ENCODE measurements at places on chromosomes 7 and 10. TPM values are rescaled to one million over a fixed set of nuclear protein-coding genes. Genes with fewer than 3 reads are reported as not detected.
A peak's percentile ranks its signal among the peaks of the same experiment; 100 is the strongest.

DNA sequence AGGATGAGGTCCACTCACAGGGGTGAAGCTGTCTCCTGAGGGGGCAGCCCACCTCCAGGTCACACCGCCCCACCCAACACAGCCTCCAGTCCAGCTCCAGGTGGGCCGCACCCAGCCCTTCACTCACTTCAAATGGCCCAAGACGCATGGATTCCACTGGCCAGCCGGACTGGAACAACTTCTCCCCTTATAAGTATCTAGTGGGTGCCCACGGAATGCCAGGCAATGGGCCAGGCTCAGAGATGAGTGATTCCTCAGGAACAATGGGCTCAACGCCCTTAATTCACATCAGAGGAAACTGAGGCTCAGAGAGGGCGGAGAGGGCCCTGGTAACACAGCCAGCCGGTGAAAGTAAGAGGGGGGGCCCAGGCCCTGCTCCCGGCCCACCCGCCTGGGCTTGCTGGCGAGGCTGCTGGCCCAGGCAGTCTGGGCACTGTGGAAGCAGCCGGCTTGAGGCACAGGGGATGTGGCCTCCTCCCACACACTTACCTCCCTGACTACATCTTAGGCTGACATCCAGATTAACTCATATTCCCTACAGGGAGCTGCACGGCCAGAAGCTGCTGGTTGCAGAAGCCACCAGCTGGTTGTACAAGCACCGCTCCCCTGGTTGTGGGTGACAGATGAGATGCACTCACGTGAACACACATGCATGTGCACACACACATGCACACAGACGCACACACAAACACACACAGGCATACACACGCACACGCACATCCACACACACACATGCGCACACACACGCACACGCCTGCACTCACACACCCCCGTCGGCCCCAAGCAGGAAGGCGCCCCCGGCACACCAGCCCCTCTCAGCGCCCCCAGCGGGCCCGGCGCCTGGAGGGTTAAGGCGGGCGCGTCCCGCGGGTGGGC lies 1.0 kb upstream of the FAM20C start:
- peak; percentile 60 for DNase-seq

GRCh38 chr7:82886324-82886723 lies 276.4 kb downstream of the PCLO start:
- no peak for DNase-seq

- no peak for DNase-seq
Observed at GRCh38 chr10:1666147-1666546, 71.2 kb downstream of the ADARB2 start.

- no peak for DNase-seq
Observed at GRCh38 chr7:51255536-51256208, 60.9 kb downstream of the COBL start.

DNA sequence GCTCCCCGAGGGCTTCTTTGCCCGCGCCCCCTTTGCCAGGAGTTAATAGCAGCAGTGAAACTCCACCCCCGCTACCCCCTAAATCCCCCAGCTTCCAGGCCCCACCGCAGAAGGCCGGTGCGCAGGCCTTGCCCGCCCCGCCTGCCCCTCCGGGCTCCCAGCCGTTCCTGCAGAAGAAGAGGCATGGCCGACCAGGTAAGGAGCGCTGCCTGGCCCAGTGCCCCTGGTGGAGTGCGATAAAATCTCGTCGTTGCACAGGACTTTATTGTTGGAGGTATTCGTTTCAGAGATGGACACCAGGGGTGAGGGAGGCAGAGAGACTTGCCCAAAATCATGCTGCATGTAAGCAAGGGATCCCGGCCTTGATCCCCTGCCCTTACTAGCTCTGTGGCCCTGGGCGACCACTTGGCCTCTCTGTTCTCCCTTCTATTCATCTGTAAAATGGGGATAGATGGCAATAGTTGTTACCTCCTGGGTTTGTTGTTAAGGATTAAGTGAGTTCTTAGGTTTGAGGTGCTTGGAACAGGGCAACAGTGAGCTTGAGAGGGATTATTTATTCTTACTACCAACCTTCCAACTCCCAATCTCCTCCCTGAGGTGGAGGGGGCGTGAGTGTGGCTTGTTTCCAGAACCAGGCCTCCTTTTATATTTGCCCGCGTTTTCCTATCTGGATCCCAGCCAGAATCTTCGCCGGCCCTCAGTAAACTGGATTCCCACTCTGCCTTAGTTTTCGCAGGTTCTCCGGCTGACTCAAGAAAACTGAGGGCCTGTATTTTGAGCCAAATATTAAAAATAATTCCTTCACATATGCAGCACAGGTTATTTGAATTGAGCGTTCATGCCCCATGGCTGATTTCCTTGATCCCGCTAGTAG lies 78.3 kb downstream of the WIPF3 start:
- no peak for DNase-seq

ITPRID1 gene
- not detected for total RNA-seq

LAMB1 gene
- total RNA-seq, result 245 TPM

SPRN gene
- total RNA-seq, result 2.1 TPM
